Activated CD8-positive, alpha-beta memory T cell treated with anti-CD3 and anti-CD28 coated beads for 4 hours (primary cell): ENCODE measurements at places on chromosomes 3 and 15.

- DNase-seq = no peak
Observed at GRCh38 chr3:68447885-68448284, 484.5 kb downstream of the TAFA4 start.

- DNase-seq = no peak
Observed at GRCh38 chr3:49119036-49119435, 1.6 kb downstream of the USP19 start.

- DNase-seq = no peak
Observed at GRCh38 chr3:9809239-9809614, 835 bp upstream of the TTLL3 start.

DNA sequence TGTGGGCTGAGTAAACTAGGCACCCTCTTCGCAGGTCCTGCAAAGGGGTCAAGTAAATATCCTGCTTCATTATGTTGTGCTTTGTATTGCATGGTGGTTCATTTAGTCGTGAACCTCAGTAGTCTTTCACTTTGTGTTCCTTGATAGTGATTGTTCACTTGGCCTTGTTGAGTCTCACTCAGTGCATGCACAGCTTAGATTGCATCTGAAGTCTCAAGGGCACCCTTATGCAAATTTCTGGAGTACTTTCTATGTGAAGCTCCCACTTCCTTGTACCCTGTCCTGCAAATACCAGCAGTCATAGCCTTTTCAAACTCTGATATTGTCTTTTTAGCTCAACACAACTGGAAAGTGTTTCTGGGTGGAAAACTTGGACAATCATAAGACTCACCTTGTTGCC, 519.2 kb downstream of the NAALADL2 start:
- DNase-seq = no peak

- no peak for DNase-seq
Observed at GRCh38 chr3:19173945-19174344, 25.6 kb downstream of the KCNH8 start.
